ENCODE measurements at places on chromosomes 4 and X.

GRCh38 chr4:168199260-168199957 is 107.1 kb downstream of the ANXA10 start:
- DNase-seq = no peak

DNA sequence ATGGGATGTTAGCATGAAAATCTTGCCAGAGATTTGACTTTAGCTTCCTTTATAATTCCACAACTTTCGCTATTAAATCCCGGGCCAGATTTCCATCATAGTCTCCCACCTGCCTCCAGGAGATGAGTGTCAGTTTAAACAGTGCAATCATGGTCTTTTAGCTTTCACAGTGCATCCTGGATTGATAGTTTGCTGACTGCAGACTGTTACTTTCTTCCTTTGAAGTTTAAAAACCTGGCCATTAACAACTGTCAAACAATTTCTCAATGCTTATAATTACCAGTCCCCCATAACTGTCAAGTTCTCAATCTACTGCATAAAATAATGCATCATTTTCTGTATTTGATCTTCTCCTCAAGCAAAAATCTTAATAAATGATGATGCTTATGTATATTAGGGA is 108.4 kb upstream of the FSTL5 start:
- DNase-seq = no peak

DNA sequence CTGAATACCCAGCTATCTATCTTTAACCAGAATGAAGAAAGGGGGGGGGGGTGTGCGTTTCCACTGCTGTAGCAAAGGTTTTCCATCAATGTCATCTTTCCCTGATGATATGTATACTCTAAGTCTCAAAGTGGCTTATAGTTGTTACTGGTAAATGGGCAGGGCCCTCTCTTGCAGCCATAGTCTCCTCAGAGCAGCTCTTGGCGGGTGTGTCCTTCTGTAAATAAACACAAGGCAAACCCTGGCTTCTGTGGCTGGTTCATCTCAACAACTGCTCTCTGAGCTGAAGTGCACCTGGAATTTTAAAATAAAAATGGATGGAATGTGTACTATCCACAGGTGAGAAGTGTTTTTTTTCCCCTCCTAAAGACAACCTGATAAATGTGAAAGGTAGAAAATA is 57.5 kb upstream of the SCML1 start:
- no peak for DNase-seq

- DNase-seq = no peak
These were observed 150.0 kb downstream of the PDE5A start for GRCh38 chr4:119478446-119479179.

DNA sequence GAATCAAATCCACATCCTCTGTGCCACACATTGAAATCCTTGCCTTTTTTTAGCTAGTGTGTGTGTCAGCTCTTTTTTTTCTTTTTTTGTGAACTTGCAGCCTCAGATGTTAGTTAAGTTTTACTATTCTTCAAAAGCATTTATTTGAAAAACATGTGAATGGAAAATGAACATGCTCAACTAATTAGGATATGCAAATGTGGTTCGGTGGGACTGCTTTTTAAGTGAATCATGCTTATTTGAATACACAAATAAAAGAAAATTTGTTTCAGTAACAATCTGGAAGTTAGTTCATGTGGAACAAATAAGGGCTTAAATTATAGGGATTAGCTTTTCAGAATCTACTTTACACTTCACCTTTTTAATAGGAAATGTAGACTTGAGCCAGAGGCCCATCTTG is 751.5 kb upstream of the FAM241A start:
- DNase-seq = no peak

- peak; percentile 52 for DNase-seq
These were observed 1.8 kb downstream of the TBC1D1 start for GRCh38 chr4:37892641-37893040.

GRCh38 chrX:14738643-14739042 is 134.2 kb downstream of the FANCB start:
- no peak for DNase-seq

GRCh38 chrX:73398185-73398914 is 48.5 kb upstream of the CDX4 start:
- DNase-seq = no peak

DNA sequence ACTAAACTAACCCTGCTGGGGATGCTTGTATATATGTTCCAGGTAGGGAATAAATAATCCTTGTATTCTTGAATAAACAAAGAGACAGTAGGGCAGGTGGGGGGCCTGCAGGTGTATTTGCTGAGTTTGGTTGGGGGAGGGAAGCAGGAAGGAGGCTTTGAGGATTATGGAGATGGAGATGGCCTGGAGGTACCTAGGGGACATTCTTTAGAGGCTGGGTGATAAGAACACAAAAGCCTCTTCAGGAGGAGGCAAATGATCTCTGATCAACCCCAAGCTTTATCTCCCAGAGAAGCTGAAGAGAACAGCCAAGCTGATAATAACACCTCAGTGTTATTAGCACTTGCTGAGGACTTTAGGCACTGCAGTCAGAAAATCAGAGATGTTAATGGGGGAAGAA is 187.7 kb downstream of the MGST2 start:
- no peak for DNase-seq

DNA sequence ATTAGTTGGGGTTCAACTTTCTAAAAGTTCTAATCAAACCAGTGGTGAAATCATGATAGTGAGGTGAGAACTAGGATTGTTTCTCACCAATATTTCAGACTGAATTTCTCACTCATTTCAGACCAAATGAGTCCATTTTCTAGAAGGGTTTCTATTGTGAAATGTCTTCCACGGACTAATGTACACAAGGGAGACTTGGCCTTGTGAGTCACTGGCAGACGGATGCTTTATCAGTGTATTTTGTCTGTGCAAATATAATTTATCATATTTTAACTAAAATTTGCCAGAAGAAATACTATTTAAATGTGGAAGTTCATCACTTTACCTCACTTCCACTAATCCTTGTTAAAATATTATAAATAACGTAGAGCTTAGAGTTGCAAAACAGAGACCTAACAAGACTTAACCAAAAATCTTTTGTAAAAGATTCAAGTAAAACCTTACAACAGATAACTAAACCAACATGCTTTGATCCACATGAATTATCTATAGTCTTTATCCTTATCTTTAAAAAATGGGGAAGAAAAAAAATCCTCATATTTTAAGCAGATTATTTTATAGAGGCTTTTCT is 506.0 kb upstream of the FAM241A start:
- no peak for DNase-seq

DNA sequence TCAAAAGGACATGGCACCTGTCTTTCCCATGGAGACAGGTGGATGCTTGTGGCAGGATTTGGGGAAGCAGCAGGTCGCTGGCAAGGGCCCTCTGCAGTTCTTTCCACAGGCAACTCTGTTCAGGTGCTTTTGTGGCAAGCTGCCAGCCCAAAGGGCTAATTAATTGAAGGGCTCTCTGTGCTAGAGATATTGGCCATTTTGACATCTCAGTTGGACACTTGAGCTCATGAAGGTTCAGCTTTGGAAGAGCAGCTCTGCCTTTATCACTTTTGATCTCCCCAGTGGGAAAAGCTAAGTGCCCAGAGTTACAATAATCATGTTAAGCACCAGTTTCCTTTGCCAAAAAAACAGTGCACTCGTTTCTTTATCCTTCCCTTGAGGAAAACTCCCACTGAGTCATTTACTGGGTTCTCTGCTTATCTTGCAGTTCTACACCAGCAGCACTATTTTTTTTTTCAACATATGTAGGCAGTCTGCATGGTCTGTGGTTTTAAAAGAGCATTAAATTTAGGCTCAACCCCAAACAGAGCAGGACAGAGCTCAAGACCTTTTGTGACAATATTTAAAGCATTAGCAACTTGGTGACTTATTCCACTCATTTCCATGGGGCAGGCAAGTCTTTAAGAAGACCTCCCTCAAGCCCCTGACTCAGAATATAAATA is 336.4 kb upstream of the RASGEF1B start:
- peak; percentile 37 for DNase-seq

GRCh38 chrX:39602195-39602594 is 495.6 kb downstream of the BCOR start:
- no peak for DNase-seq

DNA sequence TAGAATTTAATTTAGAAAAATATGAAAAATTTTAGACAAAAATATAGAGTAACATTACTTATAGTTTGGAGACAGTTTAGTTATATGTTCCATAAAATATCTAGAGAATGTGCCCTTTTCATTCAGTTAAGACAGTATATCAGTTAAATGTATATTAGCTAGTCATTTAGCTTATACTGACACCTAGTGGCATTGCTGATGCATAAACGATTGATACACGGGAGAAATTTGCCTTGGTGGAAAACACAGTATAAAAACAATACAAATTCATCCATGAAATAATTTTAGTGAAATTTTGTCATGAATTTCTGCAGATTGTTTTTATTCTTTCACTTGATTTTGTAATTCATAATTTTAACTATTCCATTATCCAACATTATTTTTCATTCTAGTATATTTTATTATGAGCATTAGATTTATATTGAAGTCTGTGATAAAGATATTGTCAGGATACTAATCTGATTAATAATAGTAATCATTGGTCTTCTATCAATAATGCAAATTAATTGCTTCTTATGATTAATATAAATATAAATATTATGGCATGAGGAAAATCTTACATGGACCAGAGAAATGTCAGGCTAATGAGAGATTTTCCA is 219.0 kb downstream of the TLL1 start:
- DNase-seq = no peak

DNA sequence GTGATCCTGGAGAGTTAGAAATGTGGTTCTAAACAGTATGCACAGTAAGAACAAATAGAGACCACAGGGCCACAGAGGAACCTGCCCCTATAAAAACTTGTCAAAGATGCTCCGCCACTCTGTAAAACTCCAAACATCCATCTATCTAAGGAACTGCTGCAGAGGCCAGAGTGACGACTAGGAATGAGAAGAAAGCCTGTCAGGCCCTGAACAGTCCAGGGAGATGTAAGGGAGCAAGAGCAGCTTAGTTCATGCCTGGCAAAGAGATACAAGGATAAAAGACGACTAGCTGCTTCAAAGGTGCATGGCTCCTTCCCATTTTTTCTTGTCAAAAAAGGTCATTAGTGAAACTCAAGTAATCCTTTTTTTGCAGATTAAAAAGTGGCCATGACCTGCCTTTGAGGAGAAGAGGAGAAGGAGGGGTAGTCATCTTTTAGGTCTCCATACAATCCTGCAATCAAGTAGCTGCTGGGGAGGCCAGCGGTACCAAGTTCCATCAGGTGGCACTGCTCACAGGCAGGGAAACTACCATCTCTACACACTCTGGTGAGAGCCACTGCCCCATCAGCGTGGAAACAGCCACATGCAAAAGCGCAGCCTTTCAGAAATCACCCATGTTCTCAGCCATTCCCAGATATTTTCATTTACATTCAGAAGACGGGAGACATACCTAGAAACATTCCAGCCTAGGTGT is 162.1 kb downstream of the TSPAN5 start:
- no peak for DNase-seq

GRCh38 chrX:136920001-136920400 is 39.5 kb upstream of the RBMX start:
- DNase-seq = no peak

Measured in left lung (tissue), 14 donors.